ENCODE measurements at places on chromosomes 7 and 10. TPM values are rescaled to one million over a fixed set of nuclear protein-coding genes. Genes with fewer than 3 reads are reported as not detected.

The ASB10 gene
- total RNA-seq: not detected

The ACHE gene
- total RNA-seq: 10.4 TPM

The SOSTDC1 gene
- not detected for total RNA-seq

- no peak for DNase-seq
Observed at GRCh38 chr7:49396229-49396628, 377.2 kb upstream of the VWC2 start.

- DNase-seq: no peak
Observed at GRCh38 chr10:13525663-13526062, 3.2 kb downstream of the BEND7 start.

DNA sequence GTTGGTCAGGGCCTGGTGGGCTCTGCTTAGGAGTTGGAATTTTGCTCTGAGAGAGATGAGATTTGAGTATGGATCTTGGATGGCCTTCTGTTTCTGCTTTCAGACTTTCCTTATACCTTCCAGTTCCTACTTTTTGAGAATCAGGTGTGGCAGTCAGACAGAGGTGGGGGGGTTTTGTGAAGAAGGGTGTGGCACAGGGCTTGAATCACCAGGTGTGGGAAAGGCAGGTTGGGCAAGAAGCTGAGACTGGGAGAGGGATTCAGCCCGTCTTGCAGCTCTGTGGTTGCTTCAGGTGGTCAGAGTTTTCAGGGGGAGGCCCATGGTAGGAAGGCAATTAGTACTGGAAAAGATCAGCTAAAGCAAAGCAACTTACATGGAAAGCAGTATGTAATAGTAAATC is 340.2 kb downstream of the LRMDA start:
- DNase-seq: no peak

DNA sequence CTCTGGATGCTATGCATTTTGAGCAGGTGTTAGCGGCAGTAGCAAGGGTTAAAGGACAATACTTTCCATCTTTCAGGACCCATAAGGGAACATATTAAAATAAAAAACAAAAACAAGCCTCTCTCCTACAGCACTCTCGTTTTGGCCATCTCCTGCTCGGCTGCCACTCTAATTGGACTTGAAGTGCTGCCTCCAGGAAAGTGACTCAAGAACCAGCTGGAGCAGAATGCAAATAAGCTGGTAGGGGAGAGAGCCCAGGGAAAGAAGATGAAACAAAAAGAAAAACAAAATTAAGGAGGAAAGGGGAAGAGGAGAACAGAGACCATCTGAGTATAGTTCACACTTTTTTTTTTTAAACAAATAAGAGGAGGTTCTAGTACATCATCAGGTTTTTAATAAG is 65.6 kb downstream of the HBP1 start:
- DNase-seq: no peak

- no peak for DNase-seq
Observed at GRCh38 chr7:92872701-92873100, 36.3 kb upstream of the CDK6 start.
